ENCODE measurements at places on chromosomes 16 and 17.
A peak's percentile ranks its signal among the peaks of the same experiment; 100 is the strongest.

DNA sequence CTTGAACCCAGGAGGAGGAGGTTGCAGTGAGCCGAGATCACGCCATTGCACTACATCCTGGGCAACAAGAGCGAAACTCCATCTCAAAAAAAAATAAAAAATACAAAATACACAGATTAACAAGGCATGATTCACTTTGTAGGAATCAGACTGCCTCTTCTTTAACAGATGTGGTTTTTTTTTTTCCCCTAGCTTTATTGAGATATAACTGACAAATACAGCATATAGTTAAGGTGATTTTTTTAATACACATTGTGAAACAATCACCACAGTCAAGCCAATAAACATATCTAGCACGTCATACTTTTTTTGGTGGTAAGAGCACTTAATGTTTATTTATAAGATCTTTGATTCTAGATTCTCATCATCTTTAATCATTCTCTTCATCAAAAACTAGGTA lies 87.8 kb downstream of the SPAG9 start:
- peak; percentile 87 for DNase-seq

DNA sequence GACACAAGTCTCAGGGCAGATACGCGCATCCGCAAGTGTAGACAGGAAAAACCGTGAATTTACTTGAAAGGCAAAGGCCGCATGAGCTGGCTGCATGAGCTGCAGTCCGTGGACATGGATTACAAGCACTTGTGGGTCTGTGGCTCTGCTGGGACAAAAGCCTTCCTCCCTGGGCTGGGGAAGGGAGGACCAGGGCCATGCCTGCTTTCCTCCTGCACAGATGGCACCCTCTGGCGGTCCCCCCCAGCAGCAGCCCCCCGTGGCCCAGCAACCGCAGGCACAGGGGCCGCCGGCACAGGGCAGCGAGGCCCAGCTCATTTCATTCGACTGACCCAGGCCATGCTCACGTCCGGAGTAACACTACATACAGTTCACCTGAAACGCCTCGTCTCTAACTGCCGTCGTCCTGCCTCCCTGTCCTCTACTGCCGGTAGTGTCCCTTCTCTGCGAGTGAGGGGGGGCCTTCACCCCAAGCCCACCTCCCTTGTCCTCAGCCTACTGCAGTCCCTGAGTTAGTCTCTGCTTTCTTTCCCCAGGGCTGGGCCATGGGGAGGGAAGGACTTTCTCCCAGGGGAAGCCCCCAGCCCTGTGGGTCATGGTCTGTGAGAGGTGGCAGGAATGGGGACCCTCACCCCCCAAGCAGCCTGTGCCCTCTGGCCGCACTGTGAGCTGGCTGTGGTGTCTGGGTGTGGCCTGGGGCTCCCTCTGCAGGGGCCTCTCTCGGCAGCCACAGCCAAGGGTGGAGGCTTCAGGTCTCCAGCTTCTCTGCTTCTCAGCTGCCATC lies 1.7 kb upstream of the MRPL12 start:
- DNase-seq: no peak

GRCh38 chr16:1378804-1379303 lies 27.1 kb downstream of the GNPTG start:
- DNase-seq: peak; percentile 83

- no peak for DNase-seq
Measured at GRCh38 chr16:84528322-84528721, 23.9 kb upstream of the MEAK7 start.

- DNase-seq: no peak
Measured at GRCh38 chr17:50255766-50256635, 18.3 kb upstream of the TMEM92 start.

GRCh38 chr16:12429756-12430155 lies 373.9 kb downstream of the CPPED1 start:
- DNase-seq: peak; percentile 9

- DNase-seq: no peak
Measured at GRCh38 chr16:57258226-57258909, 13.3 kb downstream of the ARL2BP start.

DNA sequence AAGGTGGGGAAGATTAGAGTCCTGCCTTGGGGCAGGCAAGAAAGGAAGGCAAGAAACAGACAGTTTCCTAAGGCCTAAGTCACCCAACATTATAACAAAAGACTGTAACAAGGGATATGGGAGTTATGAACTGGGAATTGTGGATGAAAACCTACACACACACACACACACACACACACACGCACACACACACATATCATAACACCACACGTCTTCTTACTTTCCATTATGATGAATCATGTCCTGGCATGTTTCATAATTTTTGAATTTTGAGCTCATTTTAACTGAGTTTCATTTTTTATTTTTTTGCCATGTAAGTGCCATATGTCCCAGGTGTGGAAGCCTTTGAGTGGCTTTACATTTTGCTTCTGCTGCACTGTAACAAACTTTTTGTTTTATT lies 29.9 kb downstream of the HS3ST2 start:
- DNase-seq: peak; percentile 4

- DNase-seq: peak; percentile 74
Measured at GRCh38 chr16:3999479-4000325, 116.5 kb downstream of the ADCY9 start.

DNA sequence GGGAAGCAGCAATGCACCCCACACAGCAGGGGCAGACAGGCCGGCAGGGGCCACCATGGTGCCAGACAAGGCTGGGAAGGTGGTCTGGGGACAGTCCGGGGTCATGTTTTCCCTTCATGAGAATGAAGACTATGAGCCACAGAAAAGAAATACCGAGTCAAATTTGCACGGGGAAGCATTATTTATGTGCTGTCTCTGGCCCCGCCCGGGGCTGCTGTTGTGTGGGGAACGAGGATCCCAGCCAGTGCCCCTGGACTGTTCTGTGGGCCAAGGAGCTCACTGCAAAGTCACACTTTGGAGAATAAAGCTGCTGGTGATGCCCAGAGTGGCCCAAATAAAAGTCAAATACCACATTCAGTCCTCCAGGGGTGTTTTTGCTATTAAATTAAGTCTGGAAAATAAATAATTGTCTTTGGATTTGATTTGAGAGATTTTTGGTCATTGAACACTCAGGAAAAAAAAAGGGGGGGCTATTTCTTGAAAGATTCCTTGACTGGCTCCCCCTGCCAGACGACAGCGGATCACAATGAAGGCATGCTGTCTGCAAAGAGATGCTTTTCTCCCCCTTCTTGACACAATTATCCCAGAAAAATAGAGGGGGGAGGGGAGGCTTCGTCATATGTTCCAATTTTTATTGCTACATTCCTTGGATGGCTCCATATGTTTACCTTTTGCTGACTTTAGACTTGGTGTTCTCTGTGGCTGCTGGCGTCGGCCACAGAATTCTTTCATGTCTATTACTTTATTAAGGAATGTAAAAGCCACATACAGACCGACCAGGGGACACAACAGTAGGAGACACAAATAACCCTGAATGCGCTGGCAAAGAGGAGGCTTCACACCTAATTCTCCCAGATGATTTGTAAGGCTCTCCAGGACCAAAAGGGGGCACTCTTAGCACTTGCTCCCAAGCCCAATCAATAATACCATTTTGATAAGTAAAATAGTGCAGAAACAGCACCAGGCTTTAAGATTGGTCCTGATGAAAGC lies 27.1 kb upstream of the ANKFN1 start:
- DNase-seq: peak; percentile 74

DNA sequence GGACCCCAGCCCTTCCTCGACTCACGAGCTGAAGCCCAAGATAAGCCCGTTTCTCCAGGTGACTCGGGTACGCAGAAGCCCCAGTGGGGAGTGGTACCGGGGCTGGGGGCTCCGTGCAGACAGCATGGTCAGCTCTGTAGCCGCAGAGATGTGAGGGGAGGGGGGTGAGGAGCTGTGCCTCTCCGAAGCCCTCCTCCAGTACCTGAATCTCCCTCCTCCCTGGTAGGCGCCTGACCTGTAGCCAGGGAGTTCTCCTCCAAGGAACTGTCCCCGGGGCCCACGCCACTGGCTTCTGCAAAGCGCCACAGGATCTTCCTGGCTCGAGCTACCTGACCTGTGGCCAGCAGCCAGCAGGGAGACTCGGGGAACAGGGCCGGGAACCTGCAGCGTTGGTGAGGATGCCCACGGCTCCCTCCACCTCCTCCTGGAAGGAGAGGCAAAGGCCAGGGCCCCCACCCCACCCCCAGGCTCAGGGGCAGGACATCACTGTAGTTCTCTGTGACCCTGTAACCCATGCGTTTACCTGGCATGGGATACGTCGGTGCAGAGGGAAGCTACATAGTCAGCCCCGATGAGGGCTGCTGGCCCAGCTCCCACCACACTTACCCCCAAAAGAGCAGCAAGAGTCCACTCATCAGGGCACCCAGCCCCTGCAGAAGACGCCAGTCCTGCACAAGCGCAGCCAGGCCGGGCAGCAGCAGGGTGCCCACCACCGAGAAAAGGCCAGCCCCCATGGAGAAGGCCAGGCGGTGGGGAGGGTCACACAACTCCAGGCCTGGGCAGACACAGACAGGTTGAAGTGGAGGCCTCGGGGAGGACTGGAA lies 1.7 kb downstream of the SLC22A31 start:
- no peak for DNase-seq

- no peak for DNase-seq
Measured at GRCh38 chr16:1468426-1468810, 6.4 kb downstream of the CLCN7 start.

GRCh38 chr17:2852729-2853282 lies 56.6 kb downstream of the RAP1GAP2 start:
- no peak for DNase-seq

DNA sequence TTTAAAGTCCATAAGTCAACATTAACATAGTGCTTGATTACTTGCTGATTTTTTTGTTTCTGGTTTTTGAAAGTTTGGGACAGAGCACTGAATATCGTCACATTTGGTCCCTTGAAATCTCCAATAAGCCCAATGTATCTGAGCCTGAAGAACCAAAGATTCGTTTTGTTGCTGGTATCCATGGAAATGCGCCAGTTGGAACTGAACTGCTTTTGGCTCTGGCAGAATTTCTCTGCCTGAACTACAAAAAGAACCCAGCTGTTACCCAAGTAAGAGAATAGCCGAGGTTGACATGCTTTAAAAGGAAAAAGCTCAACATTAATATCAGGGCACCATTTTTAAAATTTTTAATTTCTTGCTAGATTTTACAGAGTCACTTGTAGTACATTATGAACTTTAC lies 27.7 kb upstream of the GOSR1 start:
- no peak for DNase-seq

GRCh38 chr16:8583199-8583598 lies 7.1 kb downstream of the TMEM114 start:
- peak; percentile 70 for DNase-seq

GRCh38 chr16:17481736-17482135 lies 11.0 kb upstream of the XYLT1 start:
- no peak for DNase-seq

DNA sequence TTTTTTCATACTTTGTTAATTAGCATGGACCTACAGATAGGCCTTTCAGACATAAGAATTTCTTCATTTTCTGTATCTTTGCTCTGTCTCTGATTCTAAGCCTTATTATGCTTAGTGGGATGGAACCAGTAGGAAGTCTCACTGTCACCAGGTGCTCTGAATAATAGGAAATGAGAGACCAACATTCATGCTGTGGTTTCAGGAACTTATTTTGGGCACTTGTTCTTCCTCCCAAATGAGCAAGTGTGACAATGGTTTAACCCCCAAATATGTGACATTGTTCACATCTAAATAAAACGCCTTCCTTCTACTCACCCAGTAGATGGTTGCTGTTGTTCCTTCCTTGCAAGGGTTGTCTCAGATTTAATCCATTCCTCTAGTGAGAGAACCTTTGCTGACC lies 100.2 kb downstream of the SYCE1L start:
- no peak for DNase-seq

- DNase-seq: no peak
Measured at GRCh38 chr16:15775663-15776304, 81.0 kb downstream of the MYH11 start.

DNA sequence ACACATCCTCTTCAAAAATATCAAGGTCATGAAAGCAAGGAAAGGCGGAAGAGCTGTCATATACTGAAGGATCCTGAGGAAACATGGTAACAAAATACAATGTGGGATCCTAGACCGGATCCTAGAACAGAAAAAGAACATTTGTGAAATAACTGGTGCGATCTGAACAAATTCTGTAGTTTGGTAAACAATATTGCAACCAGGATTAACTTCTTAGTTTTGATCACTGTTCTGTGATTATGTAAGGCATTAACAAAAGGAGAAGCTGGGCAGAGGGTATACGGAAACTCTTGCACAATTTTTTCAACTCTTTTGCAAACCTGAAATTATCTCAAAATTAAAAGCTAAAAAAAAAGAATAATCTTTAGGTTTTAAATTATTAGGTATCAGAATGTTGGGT lies 109.7 kb downstream of the TRIM37 start:
- DNase-seq: no peak

DNA sequence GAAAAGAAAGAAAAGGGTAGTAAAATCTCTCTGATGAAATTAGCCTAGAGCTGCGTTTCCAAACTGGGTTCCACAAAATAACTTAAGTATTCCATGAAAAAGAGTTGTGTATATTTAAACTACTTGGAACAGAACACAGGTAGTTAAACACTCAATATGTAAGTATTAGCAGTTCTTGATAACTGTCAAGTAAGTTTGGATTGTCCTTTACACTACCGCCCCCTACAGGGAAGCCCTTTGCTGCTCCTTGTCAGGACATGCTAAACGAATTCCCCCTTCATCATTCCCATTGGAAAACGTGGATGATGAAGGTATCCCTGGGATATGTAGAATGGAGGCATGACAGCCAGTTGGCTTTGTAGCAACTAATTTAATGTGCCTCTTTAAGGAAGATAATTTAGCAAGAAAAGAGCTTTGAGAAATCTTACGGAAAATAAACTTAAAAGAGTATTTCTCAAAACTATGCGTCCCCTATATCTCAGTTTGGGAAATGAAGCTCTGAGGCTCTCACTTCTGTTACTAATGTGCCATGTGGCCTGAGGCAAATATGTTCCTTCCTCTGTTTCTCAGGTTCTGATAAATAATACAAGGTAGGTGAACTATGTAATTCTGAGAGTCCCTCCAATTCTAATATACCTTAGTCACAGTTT lies 18.8 kb downstream of the NCBP3 start:
- DNase-seq: peak; percentile 58

DNA sequence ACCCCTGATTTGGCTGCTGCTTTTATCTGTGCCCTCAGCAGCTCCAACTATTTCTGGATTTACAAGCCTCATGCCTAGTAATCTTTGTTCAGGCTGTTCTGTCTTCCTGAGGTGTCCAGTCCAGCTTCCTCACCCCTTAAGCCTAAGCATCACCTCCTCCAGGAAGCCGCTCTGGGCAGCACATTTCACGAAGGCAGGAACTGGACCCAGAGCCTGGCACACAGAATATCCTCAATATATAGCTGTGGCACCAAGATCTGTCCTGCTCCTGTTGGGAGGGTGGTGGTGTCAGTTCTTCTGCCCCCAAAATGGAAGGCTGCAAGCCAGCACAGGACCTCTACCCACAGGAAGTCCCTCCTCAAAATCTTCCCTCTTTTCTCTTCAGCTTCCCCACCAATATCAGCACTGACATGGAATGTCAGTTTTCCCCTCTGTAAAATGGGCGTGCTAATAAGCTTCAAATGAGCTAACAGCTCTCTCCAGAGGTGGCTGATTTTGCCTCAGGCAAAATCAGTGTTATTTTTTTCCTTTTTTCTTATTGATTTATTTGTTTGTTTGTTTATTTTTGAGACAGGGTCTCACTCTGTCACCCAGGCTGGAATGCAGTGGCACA lies 6.9 kb upstream of the NEUROD2 start:
- no peak for DNase-seq
